NB4 (cell line): ENCODE measurements at places on chromosomes 3 and 15.

- DNase-seq = no peak
Observed at GRCh38 chr3:124221422-124221821, 229.5 kb upstream of the ROPN1 start.

DNA sequence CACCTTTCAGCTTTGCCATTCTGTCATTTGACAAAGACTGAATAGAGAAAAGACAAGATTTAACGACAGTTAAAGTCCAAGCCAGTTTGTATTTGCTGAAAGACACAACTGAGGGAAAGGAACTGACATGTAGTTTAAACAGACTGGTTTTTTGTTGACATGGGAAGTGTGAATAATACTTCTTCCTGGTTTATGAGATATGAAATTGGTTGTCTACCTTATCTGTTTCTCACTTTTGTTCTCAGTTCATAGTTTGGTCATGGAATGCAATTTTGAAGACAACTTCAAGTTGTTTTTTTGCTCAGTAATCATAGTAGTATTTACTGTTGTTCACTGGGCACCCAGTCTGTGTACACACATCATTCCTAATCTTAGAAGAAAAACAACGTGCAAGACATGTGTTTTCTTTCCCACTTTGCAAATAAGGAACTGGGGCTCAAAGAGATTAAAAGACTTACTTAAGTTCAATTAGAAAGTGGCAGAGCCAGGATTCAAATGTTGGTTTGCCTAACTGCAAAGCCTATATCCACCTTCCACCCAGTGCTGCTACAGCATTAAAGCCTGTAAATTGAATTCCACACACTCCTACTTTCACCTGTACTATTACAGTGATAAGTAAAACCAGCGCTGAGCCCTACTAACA lies 103.5 kb downstream of the LPP start:
- DNase-seq = no peak

DNA sequence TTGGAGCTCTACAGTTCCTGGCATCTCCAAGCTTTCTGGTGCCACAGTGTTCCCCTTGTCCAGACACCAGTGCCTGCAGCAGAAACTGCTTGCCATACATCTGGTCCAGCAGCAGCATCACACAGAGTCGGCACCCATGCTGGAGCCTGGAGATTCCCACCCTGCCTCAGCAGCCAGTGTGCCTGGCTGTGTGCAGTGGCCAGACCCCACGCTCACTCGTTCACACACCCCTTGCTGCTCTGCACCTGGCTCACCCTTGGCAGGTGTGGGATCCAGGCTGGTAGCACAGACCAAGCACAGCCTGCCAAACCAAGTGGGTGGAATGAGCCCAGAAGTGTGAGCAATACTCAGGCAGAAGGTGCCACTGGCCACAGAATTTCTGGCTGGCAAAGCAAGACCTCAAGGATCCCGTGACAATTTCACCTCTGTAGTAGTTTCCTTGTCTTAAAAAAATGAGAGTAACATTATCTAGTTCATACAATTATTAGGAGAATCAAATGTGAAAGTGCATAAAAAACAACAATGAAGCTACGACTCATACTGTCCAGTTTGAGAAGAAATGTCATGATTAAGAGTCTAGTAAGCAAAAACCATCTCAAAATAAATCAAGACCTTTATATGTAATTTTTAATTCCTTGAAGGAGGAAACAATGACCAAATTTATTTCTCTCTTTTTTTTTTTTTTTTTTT lies 22.9 kb upstream of the ZBED2 start:
- no peak for DNase-seq

GRCh38 chr15:45179221-45179985 lies 8.4 kb downstream of the SHF start:
- peak; percentile 54 for DNase-seq

GRCh38 chr3:99439892-99440291 lies 198.5 kb upstream of the COL8A1 start:
- no peak for DNase-seq

- DNase-seq = no peak
Observed at GRCh38 chr3:188662214-188662613, 508.3 kb downstream of the LPP start.

DNA sequence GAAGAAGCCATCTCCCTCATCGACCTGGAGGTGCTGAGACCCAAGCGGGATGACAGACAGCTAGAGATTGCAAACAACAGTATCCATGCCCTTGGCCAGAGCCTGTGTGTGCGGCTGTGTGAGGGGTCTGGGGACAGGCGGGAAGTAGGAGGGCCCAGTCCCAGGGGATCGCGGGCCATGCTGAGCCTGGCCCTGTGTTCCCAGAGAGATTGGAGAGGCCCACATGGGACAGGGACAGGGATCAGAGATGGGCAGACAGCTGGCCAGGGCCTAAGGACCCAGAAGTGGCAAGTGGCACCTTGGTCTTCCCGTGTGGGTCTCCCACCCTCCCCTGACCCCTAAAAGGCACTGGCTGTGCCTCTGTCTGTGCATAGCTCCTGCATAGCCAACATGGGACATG lies 10.9 kb upstream of the RHO start:
- DNase-seq = no peak

DNA sequence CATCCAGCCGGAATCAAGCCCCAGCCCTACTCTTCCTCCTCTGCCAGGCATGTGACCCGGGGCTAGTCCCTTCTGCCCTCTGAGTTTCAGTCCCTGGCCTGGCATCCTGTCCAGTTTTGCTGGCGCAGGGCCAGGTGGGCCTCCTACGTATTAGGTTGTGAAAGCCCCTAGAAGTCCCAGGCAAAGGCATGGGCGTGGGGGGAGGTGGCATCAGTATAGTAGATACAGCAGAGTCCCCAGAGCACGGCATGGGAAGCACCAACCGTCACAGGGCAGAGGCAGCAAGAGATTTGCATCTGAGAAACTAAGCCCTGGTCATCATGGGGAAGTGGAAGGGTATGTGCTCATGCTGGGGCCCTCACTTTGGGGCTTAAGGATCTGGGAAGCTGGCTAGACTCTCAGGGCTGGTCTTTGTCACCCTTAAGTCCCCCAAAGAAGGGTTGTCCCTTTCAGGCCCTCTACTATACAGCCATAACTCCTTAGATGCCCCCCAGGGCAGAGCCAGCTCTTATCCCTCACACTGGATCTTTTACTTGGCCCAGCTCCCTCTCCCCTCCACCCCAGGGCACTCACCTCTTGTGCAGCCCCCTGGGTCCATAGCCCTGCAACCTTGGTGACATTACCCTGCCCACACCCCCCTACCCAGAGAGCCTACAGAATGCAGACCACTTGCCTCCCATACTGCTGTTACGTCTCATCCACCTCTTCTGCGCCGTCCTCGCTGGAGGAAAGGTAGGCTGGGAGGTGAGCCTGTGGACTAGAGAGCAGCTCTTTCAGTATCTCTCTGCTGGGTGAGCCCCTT lies 11.3 kb downstream of the NBEAL2 start:
- no peak for DNase-seq

DNA sequence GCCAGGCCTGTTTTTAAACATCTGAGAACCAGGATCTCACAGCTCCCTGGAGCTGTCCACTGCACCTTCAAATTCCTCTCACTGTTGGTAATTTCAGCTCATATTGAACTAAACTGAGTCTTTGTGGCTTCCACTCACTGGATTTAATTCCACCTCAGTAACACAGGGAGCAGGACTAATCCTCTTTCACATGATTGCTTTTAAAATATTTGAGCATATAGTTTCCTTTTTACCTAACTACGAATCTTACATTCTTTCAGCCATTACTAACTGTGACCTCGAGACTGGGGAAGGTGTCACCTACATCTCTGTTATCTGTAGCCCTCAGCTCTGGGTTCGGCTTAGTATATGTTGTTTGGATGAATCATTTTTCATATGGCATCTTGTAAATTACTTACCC lies 194.3 kb upstream of the C2CD4B start:
- DNase-seq = no peak

- no peak for DNase-seq
Observed at GRCh38 chr3:44555723-44556122, 730 bp downstream of the ZKSCAN7 start.

GRCh38 chr3:37053753-37054152 lies 60.4 kb downstream of the MLH1 start:
- no peak for DNase-seq

DNA sequence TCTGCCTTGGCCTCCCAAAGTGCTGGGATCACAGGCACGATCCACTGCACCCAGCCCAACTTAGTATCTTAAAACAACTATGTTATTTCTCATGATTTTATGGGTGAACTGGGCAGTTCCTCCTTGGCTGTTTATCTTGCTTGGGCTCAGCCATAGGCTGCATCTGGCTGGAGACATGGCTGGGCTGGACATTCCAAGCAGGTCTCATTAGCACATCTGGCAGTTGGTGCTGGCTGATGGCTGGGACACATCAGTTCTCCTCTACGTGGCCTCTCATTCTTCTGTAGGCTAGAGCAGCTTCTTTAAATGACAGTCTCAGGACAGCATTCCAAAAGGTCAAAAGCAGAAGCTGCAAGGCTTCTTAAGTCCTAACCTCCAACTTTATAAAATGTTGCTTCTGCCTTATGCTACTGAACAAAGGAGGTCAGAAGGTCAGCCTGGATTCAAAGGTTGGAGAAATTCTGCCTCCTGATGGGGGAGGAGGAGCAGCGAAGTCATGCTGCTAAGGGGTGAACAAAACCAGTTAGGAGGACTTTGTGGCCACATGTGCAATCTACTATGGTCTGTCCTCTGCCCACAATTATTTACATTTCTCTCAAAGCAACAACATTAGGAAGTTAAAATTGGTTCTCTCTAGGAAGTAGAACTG lies 144.0 kb downstream of the AQP9 start:
- peak; percentile 60 for DNase-seq

DNA sequence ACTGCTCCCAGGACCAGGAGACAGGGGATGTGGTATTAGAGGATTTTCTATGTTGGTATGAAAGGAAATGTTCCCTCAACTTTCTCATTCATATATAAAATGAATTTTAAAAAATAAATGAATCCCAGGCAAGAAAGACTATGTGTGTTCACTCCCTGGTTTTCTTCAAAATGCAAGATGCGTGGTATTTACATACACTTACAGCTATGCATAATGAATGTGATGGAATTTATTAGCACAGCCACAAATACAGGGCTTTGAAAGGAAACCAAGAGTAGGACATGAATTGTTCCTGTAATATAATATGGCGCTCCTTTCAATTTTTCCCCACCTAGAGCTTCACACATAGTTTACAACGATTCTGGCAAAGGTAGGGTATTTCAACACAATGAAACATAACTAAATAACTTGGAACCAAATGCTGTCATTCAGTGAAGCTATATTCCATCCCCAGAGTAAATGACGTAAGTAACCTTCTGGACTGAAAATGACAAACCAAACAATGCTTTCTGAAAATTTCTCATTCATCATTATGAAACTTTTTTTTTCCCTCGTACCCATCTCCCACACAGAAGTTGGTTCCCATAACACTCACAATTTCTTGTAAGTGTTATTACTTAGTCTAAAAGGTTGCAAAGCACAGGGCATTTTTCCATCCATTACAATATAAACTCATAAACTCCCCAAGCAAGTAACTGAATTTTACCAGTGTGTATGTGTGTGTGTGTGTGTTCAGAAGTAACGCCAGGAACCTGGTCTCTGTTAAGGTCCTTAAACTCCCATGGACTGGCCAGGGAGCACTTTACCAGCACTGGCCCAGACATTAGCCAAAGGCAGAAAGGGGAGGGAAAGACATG lies 41.8 kb downstream of the CBLB start:
- no peak for DNase-seq

DNA sequence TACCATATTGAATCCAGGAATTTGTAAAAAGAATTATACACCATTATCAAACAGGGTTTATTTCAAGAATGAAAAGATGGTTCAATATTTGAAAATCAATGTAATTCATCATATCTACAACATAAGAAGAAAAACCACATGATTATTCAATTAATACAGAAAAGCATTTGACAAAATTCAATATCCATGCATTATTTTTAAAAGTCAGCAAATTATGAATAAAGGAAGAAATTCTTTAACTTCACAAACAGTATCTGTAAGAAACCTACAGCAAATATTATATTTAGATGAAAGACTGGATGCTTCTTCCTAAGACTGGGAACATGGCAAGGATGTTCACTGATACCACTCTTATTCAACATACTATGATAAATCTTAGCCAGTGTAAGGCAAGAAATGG lies 41.3 kb upstream of the TCAIM start:
- DNase-seq = no peak

DNA sequence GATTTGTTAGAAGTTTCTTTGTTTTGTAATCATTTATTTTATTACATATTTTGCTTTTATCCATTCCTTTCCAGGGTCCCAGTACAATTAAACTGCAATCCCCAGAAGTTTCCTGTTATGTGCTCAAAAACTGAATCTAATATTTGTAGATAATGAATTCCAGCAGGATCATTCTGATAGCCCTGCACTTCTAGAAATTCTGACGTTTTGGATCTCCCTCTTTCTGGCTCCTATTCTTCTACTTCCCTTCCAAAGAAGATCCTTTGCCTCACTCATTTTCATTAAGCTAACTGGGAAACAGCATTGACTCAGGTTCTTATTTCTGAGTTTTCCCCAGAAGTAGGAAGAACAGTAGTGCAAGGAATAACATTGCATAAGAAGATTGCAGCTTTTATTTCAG lies 9.9 kb downstream of the P3H2 start:
- DNase-seq = no peak

GRCh38 chr3:185815391-185816282 lies 9.2 kb downstream of the IGF2BP2 start:
- DNase-seq = no peak

DNA sequence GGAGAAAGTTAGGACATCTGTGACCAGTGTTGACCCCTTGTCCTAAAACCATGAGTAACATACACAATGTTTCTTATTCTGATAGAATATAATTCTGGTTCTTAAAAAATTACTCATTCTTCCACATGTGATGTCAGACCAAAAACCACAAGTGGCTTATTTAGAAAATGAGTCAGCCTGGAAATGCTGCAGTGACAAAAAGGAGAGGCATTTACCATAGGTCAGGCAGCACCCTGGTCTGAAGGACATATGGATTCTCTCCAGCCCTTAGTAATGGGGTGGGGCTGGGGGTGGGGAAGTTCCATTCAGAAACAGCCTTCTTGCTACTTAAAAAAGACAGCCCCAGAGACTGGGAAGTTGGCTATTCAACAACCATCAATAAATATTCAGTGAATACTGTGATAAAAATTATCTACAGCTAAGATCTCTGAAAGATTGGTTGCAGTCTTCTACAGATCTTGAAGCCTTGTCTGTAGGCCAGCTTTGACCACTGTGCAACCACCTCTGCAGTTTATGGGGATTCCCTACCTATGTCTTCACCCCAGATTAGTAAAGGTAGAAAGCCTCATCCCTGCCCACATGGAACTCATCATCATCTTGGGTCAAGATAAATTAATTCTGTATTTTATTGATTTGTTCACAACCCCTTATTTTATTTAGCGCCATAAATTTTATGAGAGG lies 34.9 kb upstream of the TIMP4 start:
- peak; percentile 92 for DNase-seq

- no peak for DNase-seq
Observed at GRCh38 chr3:82100378-82100777, 338.9 kb upstream of the GBE1 start.

GRCh38 chr15:92907896-92908712 lies 8.0 kb downstream of the CHD2 start:
- peak; percentile 46 for DNase-seq

- no peak for DNase-seq
Observed at GRCh38 chr3:32453346-32453745, 49.3 kb downstream of the CMTM6 start.

GRCh38 chr3:33612607-33613006 lies 105.4 kb downstream of the CLASP2 start:
- no peak for DNase-seq
